Type B pancreatic cell (in vitro differentiated cells): ENCODE measurements at places on chromosomes 1 and 21.

DNA sequence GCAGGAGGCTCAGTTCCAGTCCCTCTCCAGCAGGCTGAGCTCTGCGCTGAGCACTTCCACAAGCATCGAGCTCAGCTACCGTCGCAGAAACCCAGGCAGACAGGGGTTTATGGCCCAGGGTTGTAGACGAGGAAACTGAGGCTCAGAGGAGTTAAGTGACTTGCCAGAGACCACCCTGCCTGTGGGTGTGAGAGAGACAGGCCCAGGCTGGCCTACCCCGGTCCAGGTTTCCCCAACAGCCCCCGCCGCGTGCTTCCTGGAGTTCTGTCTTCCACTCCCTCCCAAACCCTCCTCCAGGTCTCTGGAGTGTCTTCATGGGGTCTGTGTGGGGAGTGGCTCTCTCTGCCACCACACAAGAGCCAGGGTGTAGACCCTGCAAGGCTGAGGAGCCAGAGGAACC, 615.9 kb downstream of the PTPRU start:
- peaks cover 42% of the 10 kb centered on the region for H3K27me3 ChIP-seq
- DNase-seq: no peak
- H3K4me1 ChIP-seq: peaks cover 29% of the 10 kb centered on the region
- no peaks in the 10 kb centered on the region for H3K36me3 ChIP-seq

GRCh38 chr1:8740034-8740449, 77.4 kb downstream of the RERE start:
- H3K36me3 ChIP-seq: peaks cover 32% of the 10 kb centered on the region
- no peak overlapping the region for H3K27ac ChIP-seq
- peaks cover 19% of the 10 kb centered on the region for H3K4me1 ChIP-seq
- no peak overlapping the region for H3K4me3 ChIP-seq

DNA sequence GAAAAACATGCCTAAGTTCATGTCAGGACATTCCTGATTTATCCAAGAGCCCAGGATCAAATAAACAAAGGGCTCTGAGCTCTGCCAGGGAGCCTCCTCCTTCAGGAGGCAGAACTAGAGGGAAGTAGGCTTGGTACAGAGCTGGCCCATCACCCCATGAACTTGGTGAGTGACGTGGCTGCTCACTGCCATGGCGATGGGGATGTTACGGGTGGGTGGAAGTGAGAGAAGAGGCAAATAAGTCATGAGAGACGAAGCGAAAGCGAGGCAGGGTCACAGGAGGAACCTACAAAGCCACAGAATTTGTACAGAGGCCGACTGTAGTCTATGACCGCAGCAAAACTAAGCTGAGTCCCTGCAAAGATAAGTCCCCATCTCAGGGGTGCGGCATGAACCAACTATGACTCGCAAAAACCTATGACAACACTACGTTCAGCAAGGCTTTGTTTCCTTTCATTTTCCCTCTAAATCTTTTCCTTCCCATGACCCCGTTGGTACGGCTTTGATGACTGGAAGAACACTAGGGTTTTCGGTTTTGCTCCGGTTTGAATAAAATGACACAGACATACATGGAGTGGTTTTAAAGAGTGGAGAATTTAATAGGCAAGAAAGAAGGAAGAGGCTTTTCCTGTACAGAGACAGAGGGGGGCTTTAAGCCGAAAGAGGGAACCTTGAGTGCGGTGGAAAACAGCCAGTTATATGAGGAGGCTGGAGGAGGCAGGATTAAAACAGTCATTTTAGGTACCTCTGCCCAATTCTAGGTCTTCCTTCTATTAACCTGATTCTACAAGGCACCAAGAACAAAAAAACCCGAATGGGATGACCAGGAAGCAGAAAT, 74.1 kb downstream of the CD46 start:
- H3K27me3 ChIP-seq: peaks cover 4% of the 10 kb centered on the region
- peaks cover 16% of the 10 kb centered on the region for H3K4me1 ChIP-seq
- DNase-seq: no peak
- H3K27ac ChIP-seq: peak overlapping the region; percentile 54
- H3K36me3 ChIP-seq: peaks cover 5% of the 10 kb centered on the region

DNA sequence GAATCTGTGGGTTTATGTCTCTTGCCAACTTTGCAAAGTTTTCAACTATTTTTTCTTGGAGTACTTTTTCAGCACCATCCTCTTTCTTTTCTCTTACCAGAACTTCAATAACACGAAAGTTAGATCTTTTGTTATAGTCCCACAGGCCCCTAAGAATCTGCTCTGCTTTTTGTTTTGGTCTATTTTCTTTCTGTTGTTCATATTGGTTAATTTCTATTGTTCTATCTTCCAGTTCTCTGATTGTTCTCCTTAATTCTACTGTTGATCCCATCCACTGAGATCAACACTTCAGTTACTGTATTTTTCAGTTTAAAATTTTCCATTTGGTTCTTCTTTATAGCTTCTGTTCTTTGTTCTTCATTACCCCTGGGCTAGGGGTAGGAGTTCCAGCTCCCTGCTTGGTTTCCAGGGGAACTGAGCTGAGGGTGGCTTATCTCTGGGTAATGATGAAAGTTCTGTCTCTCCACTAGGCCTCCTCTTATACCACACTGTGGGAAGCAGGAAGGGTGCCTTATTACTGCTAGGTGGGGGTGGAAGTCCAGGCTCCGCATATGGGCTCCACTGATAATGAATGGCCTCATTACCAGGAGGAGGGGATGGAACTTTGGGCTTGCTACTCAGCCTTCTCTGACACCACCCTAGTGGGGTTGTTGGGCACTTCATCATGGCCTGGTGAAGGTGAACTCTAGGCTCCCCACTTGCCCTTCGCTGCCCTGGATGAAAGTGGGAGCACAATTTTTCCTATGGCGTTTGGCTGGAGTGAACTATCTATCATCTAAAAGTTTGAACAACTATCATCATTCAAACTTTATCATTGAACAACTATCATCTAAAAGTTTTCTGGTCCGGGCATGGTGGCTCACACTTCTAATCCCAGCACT, 39.3 kb downstream of the NAV1 start:
- no peak for DNase-seq
- H3K4me1 ChIP-seq: peaks cover 19% of the 10 kb centered on the region
- no peak overlapping the region for H3K27ac ChIP-seq
- H3K4me3 ChIP-seq: no peak overlapping the region
- H3K27me3 ChIP-seq: peaks cover 4% of the 10 kb centered on the region

DNA sequence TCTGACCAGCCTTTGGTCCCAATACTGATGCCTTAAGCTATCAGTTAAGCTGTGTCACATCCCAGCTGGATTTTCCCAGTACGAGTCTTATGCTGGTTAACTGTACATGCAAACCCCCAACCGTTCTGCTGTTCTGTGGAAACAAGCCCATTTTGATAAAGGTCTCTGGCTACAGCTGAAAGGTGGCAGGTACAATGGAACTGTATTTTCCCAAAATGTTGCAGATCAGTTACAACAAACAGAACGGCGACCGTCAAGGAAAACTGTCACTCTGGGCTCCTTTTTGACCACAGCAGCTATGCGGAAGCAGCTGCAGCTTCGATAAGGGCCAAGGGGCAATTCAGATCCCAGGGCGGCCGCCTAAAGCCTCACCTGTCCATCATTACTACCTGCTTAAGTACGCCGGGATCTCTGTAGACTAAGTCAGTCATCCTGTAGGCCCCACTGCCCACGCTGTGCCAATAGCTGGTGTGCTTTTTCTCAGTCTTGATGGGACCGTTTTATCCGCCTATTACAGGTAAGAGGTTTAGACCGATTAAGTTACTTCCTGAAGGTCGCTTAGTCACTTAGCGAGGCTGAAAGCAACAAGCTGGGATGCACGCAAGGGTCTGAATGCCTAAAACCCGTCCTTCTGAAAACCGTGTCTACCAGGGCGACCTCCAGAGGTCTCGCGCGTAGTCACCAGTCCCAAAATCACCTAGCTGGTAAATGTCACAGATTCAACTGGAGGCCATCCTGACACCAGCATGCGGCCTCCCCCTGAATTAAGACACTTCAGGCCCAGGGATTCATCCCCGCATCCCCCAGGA, 11.1 kb upstream of the RAB42 start:
- peaks cover 26% of the 10 kb centered on the region for H3K36me3 ChIP-seq
- H3K27me3 ChIP-seq: no peaks in the 10 kb centered on the region
- H3K4me3 ChIP-seq: peak overlapping the region; percentile 93

GRCh38 chr1:182962554-182963115, 9.7 kb upstream of the SHCBP1L start:
- no peaks in the 10 kb centered on the region for H3K36me3 ChIP-seq
- peak overlapping the region; percentile 85 for H3K27ac ChIP-seq
